ENCODE measurements at places on chromosomes 12 and 14. TPM values are rescaled to one million over a fixed set of nuclear protein-coding genes. Genes with fewer than 3 reads are reported as not detected.

GRCh38 chr12:131942671-131943070, 7.1 kb upstream of the EP400 start:
- no peak overlapping the region for H3K27ac ChIP-seq
- H3K4me1 ChIP-seq: no peaks in the 10 kb centered on the region
- H3K36me3 ChIP-seq: no peaks in the 10 kb centered on the region
- no peak for DNase-seq
- H3K27me3 ChIP-seq: no peaks in the 10 kb centered on the region

DNA sequence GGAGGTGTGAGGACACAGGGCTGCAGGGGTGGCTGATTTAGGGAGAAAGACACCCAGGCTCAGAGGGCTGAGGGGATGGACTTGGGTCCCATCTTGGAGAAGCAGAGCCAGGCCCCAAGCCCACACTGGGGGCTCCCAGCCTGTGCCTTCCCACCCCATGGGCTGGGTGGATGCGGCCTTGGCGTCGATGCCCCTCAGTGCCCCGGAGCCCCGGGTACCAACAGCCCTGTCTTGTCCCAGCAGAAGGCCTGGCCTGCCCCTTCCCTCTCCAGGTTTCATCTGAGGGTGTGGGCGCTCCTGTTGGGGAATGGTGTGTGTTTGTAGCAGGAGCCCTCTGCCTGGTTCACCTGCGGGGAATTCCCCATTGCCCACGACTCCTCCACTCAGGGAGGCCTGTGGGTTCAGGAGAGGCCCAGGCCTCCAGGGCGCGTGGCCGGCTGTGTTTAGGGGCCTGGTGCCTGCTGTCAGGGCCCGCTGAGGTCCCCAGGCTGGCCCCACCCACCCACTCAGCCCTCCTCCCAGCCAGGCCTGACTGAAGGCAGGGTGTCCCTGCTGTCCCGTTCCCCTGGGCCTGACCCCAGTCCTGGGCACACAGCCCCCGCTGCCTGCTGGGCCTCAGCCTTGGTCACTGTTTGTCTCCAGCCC, 51.1 kb upstream of the BEGAIN start:
- no peak overlapping the region for H3K4me3 ChIP-seq
- no peaks in the 10 kb centered on the region for H3K27me3 ChIP-seq
- no peaks in the 10 kb centered on the region for H3K36me3 ChIP-seq
- no peak for DNase-seq

DNA sequence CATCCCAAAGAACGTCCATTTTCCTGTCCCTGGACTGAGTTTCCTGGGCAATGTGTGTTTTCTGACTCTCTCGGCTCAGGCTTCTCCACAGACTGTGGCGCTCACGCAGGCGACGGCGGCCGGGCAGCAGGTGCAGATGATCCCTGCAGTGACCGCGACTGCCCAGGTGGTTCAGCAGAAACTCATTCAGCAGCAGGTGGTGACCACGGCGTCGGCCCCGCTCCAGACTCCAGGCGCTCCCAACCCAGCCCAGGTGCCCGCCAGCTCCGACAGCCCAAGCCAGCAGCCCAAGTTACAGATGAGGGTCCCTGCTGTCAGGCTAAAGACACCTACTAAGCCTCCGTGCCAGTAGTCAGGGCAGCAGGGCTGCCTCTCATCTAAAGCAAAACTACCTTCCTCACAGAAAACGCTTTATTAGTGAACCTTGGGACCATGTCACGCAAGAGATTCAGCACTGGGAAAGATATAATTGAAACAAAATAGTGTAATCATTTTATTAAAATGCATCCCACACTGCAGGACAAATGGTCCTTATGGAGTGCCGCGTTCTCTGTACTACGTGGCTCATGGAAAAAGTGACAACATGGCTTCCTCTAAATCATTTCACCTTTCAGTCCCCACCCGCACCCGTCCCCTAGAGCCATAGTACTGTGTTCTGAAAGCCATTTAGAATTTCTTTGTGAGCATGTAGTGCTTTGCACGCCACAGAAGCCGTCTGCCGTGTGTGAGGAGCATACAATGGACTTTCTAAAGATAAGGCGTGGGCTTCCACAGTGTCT, 66.6 kb downstream of the DDX51 start:
- DNase-seq: no peak
- H3K36me3 ChIP-seq: peaks cover 35% of the 10 kb centered on the region
- no peaks in the 10 kb centered on the region for H3K4me1 ChIP-seq
- H3K27me3 ChIP-seq: no peaks in the 10 kb centered on the region
- H3K4me3 ChIP-seq: no peak overlapping the region
- H3K27ac ChIP-seq: no peak overlapping the region

GRCh38 chr12:77894556-77894955, 63.9 kb downstream of the NAV3 start:
- H3K27ac ChIP-seq: no peak overlapping the region
- H3K27me3 ChIP-seq: no peaks in the 10 kb centered on the region
- no peak overlapping the region for H3K4me3 ChIP-seq

DNA sequence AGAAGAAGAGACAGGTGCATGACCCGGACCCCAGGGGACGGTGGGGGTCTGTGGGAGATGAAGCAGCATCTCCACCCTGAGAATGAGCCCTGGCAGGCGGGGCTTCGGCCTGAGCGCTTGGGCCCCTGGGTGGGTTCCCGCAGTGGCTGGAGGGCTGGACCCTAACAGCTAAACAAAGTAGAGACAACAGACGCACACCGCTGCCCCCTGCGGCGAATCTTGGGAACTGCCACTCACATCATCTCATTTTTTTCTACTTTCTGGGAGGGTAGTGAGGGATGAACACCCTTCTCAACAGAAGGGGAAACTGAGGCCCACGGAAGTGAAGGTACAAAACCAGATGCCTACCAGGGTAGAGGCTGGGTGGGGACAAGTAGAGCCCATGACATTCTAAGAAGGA, 104.7 kb downstream of the RFLNA start:
- no peak overlapping the region for H3K4me3 ChIP-seq
- peaks cover 25% of the 10 kb centered on the region for H3K36me3 ChIP-seq
- H3K27ac ChIP-seq: peak overlapping the region; percentile 12
- H3K4me1 ChIP-seq: peaks cover 11% of the 10 kb centered on the region
- H3K27me3 ChIP-seq: no peaks in the 10 kb centered on the region
- DNase-seq: no peak

GRCh38 chr14:64388533-64389285, 556 bp downstream of the MTHFD1 start:
- no peak for DNase-seq
- no peaks in the 10 kb centered on the region for H3K36me3 ChIP-seq
- no peaks in the 10 kb centered on the region for H3K27me3 ChIP-seq
- H3K4me3 ChIP-seq: peak overlapping the region; percentile 36

DNA sequence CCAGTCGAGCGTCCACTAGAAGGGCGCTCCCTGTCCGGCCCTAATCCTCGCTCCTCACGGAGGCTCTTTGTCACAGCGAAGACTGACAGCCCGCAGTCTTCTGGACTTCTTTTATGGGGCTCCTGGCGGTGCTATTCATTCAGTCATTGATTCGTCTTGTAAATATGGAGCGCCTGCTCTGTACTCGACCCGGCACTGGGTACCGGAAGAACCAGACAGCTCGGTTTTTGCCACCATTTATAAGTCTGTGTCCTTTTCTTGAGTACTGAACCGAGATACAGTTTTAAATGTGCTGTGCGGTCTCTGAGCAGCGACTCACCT, 570 bp downstream of the DMAC2L start:
- H3K36me3 ChIP-seq: no peaks in the 10 kb centered on the region
- no peaks in the 10 kb centered on the region for H3K27me3 ChIP-seq
- H3K4me3 ChIP-seq: peak overlapping the region; percentile 20
- peak overlapping the region; percentile 75 for H3K27ac ChIP-seq
- no peak for DNase-seq

DNA sequence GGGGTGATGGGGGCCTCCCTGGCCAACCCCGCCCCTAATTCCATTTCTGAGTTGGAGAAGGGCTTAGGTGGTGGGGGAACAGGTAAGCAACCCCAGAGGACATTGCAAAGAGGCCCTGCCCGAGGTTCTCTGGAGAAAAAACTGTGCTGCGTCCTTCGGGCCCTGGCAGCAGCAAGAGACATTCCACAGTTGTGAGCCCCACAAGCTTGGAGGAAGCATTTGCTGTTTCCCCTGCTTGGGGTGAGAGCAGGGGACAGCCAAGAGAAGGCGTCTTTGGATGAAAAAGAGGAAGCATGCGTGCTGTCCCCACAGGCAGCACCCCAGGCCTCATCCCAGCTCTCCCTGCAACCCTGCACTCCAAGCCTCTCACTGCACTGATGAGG, 1.3 kb downstream of the BDKRB2 start:
- no peak for DNase-seq
- H3K27me3 ChIP-seq: no peaks in the 10 kb centered on the region
- H3K4me3 ChIP-seq: peak overlapping the region; percentile 38

DNA sequence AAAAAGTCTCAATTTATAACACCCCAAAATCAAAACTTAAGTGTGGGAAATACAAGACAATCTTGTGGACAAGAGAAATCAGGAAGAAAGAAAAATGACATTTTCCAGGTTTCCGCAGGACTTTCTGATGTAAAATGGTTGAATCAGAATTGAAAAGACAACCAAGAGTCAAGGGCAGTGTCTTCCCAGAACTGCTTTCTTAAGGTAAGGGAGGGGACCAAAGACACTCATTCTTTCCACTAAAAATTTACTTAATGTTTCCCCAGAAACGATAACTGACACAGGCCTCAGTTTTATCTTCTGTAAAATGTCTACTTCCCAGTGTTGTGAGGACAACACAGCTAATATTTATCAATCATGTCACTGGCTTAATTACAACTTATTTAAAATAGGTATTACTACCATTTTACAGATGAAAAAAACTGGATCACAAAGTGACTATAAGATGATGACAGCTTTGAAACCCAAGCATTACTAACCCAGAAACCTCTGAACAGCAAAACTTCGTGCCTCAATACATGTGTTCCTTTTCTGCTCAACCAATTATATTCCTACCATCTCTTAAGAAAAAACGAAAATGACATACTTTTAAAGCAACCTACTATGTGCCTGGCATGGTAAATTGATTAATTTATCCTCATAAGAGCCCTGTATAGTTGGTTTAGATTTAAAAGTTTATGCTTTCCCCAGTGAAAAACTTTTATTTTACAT, 4.6 kb downstream of the SINHCAF start:
- H3K4me3 ChIP-seq: no peak overlapping the region
- H3K36me3 ChIP-seq: no peaks in the 10 kb centered on the region
- no peak overlapping the region for H3K27ac ChIP-seq
- H3K27me3 ChIP-seq: no peaks in the 10 kb centered on the region
- peaks cover 11% of the 10 kb centered on the region for H3K4me1 ChIP-seq

DNA sequence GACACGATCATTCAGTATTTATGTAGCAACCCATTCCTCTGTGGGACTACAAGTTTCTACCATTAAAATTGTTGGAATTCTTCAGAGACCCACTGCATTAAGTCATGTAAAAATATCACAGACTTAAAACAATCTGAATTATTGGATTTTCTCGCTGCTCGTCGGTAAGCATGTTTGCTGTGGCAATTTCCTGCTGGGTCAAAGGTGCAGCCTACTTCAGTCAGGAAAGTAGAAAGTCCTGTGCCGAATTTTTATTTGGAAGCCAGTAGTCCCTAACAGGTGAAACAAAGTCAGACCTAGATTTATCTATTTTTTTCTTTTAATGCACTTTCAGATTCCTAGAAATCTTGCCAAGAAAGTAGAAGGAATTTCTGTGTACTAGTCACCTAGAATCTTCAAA, 110.4 kb upstream of the MYL2 start:
- H3K36me3 ChIP-seq: no peaks in the 10 kb centered on the region
- H3K27me3 ChIP-seq: no peaks in the 10 kb centered on the region
- no peak overlapping the region for H3K27ac ChIP-seq
- no peak for DNase-seq
- no peak overlapping the region for H3K4me3 ChIP-seq
- peaks cover 11% of the 10 kb centered on the region for H3K4me1 ChIP-seq

DNA sequence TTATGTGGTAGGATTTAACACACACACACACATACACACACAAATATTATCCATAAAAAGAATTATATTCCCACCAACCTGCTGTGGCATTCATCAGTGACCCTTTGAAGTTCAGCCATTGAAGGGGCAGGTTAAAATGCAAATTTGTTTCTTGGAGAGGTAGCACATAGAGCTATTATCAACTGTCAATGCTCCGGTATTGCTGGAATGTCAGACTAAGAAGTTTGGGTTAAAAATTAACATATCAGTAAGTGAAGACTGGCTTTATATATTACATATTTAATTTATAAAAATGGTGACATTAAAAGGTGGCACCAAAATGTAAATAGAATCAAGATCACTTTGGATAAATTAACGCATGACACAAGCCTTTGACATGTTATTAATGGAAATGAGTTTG, 207.3 kb downstream of the DAD1 start:
- no peak overlapping the region for H3K4me3 ChIP-seq
- H3K27ac ChIP-seq: no peak overlapping the region
- no peaks in the 10 kb centered on the region for H3K36me3 ChIP-seq
- no peaks in the 10 kb centered on the region for H3K27me3 ChIP-seq
- no peaks in the 10 kb centered on the region for H3K4me1 ChIP-seq

DNA sequence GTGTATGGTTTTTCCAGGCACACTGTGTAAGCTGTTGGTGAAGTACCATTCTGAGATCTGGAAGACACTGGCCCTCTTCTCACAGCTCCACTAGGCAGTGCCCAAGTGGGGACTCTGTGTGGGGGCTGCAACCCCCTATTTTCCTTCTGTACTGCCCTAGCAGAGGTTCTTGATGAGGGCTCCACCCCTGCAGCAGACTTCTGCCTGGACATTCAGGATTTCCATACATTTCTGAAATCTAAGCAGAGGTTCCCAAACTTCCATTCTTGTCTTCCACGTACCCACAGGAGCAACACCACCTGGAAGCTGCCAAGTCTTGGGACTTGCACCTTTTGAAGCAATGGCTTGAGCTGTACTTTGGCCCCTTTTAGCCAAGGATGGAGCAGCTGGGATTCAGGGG, 85.2 kb upstream of the PRMT8 start:
- H3K27me3 ChIP-seq: no peaks in the 10 kb centered on the region
- no peaks in the 10 kb centered on the region for H3K4me1 ChIP-seq
- H3K4me3 ChIP-seq: no peak overlapping the region
- no peak overlapping the region for H3K27ac ChIP-seq
- DNase-seq: no peak

DNA sequence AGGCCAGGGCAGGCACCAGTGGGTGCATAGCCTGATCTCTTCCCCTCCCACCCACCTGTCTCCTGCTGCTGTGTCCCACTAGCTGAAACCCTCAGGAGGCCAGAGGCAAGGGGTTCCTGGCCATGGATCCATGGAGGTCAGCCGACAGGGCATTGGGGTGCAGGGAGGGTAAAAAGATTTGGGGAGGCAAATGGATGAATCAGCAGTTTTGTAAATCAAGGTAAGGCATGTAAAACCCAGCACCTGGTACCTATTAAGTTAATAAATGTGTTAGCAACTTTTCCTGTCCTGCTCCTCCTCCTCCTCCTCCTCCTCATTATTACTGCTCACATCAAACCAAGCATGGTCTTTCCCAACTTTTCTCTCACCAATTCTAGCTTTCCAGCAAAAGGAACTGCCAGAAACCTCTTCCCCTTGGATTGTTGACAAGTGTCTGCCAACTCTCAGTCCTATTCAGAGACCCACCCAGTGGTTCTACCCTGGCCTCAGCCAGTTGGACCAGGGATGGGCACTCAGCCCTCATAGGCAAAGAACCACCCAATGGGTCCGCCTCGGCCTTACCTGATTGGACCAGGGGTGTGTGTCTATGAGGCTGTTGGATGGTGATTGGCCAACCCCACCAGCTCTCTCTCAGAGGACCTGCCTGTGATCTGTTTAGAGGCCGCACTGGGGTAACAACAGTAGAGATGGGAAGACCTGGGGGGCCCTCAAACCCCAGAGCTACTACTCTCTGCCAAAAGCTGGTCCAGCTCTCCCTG, 155.7 kb upstream of the GSC start:
- H3K4me1 ChIP-seq: no peaks in the 10 kb centered on the region
- H3K27me3 ChIP-seq: no peaks in the 10 kb centered on the region
- H3K27ac ChIP-seq: no peak overlapping the region
- no peaks in the 10 kb centered on the region for H3K36me3 ChIP-seq
- H3K4me3 ChIP-seq: no peak overlapping the region

SALL2 gene
- 21.9 TPM for total RNA-seq

CD163L1 gene
- 2.2 TPM for total RNA-seq

OTOGL gene
- 0.11 TPM for total RNA-seq

LRRK2 gene
- total RNA-seq: 23.5 TPM

FAM161B gene
- 4.3 TPM for total RNA-seq
